CD8-positive, alpha-beta T cell (primary cell): ENCODE measurements at places on chromosomes 1 and 21.

- DNase-seq: no peak
Measured at GRCh38 chr1:70420320-70420719, 9.3 kb downstream of the CTH start.

- no peak for DNase-seq
Measured at GRCh38 chr21:26433386-26433785, 139.7 kb downstream of the CYYR1 start.

DNA sequence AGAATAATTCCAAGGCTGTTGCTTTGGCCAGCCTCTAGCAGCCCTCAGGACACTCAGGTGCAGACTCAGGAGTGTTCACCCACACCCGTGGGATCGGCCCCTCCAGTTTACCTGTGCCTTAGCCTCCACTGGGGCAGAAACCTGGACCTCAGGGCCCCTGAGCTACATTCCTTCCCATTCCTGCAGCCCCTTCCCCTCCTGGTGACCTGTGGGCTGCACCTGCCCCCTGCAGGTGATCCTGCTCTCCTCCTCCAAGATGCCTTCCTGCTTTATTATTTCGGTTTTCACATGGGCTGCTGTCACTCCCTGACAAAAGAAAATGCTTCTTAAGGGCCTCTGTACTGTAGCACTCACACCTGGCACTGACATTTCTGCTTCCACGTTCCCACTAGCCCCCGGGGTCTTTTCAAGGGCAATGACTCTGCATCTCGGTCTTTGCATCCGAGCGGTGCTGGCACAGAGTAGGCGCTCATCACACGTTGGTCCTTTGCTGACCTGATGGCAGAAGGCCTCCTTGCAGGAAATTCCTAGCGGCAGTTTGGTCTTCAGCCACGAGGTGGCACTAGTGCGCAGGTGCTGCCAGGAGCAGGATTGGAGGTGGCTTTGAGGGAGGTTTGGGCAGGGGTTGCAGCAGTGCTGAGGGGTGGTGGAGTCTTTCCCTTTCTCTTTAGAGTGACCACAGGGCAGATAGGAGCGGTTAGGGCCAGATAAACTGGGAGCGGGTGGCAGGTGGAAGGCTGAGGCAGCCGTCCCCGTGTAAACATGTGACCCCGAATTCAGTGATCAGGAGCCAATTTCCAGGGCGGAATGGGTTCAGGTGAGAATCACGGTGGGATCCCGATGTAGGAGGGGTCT lies 25.3 kb upstream of the ETV3 start:
- peak; percentile 61 for DNase-seq

DNA sequence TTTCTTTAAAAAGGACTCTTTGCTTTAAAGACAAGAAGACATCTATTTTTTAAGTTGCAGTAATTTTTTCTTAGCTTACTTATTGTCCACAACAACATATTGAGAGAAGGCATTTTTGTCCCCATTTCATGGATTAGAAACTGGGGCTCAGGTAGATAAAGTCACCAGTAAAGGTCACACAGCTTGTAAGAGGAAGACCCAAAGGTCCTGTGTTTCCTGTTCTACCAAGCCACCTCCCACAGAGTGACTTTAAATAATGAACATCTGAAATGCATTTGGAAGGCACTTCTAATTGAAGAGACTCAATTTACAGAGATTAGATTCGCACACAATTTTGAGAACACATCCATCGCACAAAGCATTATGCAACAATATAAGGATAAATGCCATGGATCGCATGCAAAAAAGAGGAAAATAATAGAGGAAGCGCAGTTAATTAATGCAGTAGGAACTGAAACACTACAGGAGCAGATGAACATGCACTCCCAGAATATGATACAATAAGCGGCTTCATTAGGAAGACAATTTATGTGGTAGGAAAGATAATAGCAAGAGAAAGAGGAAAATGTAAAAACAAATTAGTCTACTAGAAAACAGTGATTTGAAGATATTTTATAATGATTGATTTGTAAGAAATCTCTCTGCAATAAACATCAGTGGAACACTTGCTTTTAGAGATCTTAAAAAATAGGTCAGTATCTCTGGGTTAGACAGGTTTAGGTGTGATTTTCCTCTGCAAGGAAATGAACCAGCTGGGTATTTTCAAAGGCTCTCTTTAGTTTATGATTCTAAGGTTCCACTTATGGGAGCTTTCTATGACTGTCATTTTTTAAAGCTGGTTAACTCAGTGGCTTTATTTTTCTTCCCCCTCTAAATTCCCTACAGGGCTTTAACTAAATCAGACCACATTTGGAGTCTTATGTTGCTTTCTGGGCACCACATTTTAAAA lies 27.1 kb upstream of the CD2 start:
- DNase-seq: no peak

DNA sequence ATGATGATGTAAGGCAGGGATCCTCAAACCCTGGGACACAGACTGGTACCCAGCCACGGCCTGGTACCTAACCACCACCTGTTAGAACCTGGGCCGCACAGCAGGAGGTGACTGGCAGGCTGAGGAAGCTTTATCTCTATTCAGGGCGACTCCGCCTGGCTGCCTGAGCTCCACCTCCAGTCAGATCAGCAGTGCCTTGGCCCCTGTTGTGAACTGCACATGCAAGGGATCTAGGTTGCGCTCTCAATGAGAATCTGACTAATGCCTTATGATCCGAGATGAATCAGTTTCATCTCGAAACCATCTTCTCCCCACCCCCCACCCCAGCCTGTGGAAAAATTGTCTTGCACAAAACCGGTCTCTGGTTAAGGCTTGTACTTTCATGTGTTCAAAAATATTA lies 4.2 kb downstream of the RNPC3 start:
- no peak for DNase-seq

DNA sequence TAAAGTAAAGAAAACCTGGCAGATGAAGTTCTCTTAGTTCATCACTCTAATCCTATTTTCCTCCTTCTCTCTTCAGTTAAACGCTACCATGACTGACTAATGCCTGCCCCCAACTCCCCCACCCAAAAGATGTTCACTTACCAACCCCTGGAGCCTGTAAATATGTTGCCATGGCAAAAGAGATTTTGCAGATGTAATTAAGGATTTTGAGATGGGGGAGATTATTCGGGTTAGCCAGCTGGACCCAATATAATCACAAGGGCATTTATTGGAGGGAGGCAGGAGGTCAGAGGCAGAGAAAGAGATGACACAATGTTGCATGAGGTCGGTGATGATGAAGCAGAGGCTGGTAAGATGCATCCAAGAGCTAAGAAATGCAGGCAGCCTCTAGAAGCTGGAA lies 69.3 kb upstream of the PPP2R5A start:
- DNase-seq: no peak

- DNase-seq: peak; percentile 85
Measured at GRCh38 chr1:167043752-167044488, 46.3 kb downstream of the GPA33 start.

- DNase-seq: no peak
Measured at GRCh38 chr1:217891966-217892365, 260.8 kb downstream of the SPATA17 start.

- no peak for DNase-seq
Measured at GRCh38 chr1:223815020-223815853, 30.5 kb downstream of the TP53BP2 start.

GRCh38 chr1:191174298-191174697 lies 696.6 kb upstream of the BRINP3 start:
- DNase-seq: no peak

DNA sequence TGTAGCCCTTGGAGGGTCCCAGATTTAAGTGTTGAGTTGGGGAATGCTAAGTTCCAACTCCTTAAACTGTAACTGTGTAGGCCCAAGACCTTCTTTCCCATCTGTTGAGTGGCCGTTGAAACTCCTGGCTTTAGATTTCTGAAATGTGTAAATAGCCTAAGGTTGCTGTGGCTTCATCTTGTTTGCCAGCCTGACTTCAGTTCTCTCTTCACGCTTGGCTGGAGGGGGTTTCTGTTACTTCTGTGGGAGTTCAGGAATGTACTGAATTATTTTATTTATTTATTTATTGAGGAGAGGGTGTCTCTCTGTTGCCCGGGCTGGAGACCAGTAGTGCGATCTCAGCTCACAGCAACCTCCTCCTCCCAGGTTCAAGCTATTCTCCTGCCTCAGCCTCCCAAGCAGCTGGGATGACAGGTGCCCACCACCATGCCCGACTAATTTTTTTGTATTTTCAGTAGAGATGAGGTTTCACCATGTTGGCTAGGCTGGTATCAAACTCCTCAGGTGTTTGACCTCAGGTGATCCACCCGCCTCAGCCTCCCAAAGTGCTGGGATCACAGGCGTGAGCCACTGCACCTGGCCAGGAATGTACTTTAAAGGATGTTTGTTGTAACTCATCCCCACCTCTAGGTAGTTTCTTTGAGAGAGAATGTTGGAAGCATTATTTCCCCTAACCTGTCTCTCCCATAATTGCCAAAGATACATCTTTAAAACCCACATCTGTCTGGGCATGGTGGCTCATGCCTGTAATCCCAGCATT lies 5.9 kb downstream of the TTC39A start:
- DNase-seq: no peak

- DNase-seq: no peak
Measured at GRCh38 chr1:160639652-160640051, 7.2 kb downstream of the SLAMF1 start.

DNA sequence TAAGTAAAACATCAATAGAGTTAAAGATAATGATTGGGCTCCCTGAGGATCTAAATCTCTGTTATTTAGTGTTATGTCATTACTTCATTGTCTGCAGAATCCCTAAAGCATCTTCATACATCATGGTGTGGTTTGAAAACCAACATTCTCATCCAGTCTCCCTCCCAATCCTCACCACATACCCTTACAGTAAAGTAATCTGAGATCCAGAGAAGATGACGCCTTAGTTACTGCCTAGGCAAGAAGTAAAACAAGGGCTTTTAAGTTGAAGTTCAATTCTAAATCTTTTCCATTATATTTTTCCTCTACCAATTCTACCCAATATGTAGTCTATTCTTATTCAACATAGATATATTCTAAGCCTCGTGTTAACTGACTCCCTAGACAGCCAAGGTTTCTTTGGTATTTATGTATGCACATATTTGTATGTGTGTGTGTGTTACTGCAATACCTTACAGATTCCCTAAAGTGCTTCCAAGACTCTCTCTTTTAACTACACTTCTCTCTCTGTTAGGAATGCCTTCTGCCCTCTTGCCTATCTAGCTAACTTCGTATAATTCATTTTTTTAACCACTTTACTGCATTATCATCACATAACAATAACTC lies 17.3 kb downstream of the DPH5 start:
- no peak for DNase-seq

- peak; percentile 80 for DNase-seq
Measured at GRCh38 chr1:243508303-243508713, 252.5 kb downstream of the SDCCAG8 start.

GRCh38 chr1:4599521-4599920 lies 54.9 kb upstream of the AJAP1 start:
- no peak for DNase-seq

- DNase-seq: no peak
Measured at GRCh38 chr1:24996983-24997893, 67.2 kb upstream of the RUNX3 start.

DNA sequence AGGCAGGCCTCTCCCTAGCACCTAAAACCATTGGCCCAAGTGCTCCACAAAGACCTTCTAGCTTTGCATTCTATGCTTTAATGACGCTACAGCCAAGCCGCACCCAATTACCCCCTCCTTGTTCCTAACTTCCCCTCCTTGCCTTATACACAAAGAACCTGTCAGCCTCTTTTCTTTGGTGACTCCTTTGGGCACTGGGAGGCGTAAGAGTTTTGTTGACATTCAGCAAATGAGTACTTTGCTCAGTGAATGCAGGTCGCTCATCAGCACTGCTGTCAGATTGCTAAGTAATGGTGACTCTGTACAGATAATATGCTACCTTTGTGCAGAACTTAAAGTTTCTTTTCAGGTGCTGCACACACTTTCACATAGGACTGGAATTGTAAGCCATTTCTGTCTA lies 187.6 kb upstream of the FAM78B start:
- no peak for DNase-seq

DNA sequence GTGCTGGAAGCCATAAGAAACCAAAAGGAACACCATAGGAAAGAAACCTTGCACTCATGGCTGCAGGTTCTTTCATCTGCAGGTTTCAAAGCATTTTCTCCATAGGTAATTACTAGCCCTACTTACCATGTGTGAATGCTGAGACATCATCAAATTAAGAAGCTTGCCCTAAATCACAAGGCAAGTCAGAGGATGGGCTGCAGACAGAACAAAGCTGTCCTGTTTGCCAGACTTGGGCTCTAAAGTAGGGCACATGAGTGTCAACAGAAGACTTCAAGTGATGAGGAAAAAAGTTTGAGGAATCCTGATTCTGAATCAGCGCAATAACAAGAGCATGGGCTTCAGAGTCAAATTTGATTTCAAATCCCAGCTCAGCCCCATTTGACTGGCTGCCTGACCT lies 5.8 kb upstream of the EPS15 start:
- DNase-seq: no peak

GRCh38 chr1:162003830-162004215 lies 19.8 kb downstream of the OLFML2B start:
- DNase-seq: no peak

GRCh38 chr1:231866392-231867331 lies 240.1 kb downstream of the DISC1 start:
- DNase-seq: peak; percentile 75

DNA sequence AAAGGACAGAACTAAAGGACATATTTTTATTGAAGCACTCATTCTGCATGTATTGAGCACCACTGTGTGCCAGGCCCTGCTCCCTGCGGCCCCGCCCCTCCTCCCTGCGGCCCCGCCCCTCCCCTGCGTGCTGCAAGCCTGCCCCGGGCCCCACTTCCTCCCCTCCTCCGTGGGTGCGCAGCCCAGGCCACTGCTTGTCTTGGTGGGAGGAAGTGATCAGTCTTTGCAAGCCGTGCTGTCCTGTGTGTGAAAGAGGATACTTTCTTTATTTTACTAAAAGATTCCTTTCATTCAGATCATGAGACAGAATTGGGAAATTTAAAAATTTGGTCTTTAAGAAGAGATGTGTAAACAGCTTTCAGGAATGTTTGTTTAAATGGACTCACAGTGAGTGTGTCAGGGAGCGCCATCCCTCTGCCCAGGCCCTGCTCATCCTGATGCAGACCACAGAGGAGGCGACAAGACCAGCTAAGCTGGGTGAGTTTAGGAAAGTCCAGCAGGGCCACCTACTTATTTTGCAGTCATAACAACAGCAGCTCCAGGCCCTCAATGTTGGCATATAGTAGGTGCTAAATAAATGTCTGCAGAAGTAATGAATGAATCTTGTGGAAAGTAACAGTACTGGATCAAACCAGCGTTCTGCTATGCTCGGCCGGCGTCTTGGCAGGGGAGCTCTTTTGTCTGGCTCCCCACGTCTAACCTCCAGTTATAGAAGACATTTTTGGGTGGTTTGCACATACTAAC lies 88.3 kb upstream of the SELENON start:
- DNase-seq: peak; percentile 51

DNA sequence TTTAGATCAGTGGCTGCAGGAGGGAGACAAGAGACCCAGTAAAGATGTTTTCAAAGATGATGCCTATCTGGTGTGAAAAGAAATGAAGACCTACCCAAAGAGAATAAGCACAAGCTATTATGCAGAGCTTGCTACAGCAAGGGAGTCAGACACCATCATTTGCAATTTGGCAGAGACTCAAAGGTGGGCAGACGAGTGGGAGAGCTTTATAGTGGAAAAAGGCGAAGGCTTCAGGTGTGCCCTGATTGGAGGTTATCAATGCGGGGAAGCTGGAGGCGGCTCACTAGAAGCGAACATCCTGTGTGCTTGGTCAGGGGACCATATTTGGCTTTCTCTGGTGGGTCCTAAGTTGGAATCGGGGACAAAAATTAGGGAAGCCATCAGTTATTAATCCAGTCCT lies 183.8 kb downstream of the DISC1 start:
- DNase-seq: no peak
